ENCODE measurements at places on chromosomes 4 and X. TPM values are rescaled to one million over a fixed set of nuclear protein-coding genes. Genes with fewer than 3 reads are reported as not detected.

Gene PDZD4
- total RNA-seq, result 3.5 TPM

Gene CLIC2
- total RNA-seq, result 66.4 TPM

Gene TMEM144
- 16.8 TPM for total RNA-seq

DNA sequence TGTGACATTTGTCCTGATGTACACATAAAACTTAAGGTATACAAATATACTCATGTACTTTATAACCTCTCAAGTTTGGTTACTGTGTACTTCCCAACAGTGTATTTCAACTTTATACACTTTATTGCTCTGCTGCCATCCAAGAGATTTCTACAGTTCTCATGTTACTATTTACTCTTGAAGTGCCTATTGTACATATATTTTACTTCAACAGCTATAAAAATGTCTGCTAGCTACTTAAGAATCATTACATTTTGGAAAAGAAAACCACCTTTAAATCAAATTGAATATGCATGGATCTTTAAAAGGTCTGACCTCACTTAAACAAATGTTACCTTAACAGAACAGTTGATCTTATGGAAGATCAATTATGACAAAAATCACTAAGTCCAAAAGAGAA is 1056.4 kb downstream of the ADGRL3 start:
- no peak for DNase-seq

DNA sequence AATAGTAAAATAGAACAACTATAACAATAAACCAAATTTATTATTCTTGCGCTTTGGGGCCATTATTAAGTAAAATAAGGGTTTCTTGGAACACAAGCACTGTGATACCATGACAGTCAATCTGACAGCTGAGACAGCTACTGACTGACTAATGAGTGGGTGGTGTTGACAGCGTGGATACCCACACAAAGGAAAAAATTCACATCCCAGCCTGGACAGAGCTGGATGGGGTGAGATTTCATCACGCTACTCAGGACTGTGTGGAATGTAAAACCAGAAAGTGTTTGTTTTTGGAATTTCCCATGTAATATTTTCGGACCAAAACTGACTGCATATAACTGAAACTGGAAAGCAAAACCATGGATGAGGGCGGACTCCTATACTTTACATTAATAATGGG is 48.8 kb downstream of the IGFBP7 start:
- no peak for DNase-seq

DNA sequence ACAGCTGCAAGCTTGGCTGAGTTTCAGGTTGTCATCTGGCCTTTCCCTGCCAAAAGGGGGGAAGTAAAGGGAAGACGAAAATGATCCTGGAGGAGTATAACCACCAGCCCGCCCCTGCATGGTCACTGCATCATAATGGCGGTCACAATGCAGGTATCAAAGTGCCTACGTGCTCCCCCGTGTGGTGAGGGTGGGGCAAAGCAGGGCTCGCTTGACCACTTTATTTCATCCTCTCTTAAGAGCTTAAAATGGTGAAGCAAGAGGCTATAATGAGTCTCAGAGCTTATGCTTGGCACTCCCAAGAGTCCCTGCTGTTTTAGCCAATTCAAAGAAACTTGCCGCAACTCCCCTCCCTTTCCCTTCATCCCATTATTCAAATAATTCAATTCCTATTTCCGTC is 105.6 kb downstream of the APOOL start:
- DNase-seq, result no peak

GRCh38 chr4:32697281-32697814 is 1977.2 kb downstream of the PCDH7 start:
- DNase-seq, result no peak

DNA sequence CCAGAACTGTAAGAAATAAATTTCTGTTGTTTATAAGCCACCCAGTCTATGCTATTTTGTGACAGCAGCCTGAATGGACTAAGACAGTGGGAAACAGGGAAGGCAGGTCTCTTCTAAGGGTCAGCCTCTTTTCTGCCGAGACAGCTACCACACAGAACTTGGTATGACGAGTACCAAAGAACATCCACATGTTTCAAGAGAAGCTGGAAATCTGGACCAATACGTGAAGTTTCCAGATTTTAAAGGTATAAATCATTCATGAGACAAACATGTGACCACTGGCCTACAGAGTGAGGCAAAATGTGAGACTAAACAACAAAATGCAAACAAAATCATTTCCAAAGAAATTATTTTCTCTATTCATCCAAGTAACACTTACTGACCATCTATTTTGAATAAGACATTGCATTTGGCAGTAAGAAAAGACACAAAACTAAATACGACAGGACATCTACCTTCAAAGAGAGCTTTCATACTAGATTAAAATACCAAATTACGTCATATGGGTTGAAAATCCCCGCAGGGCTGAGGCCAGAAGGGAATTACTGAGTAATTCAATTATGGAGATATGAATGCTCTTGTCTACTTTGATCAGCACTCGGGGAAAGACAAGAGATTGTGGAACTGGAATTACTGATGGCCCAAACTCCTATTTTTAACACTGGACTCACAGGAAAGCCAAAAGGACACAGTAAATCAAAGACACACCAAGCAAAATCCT is 7.2 kb downstream of the SCARB2 start:
- DNase-seq, result no peak

Data from left lung (tissue), 14 donors.